ENCODE measurements at places on chromosomes 5 and 9. TPM values are rescaled to one million over a fixed set of nuclear protein-coding genes. Genes with fewer than 3 reads are reported as not detected.

The FCHO2 gene
- 47.7 TPM for total RNA-seq

The LHX2 gene
- not detected for total RNA-seq

The AUH gene
- 25.7 TPM for total RNA-seq

The KIF24 gene
- 0.78 TPM for total RNA-seq

GRCh38 chr5:27015758-27016157 is 22.6 kb downstream of the CDH9 start:
- no peak for DNase-seq

GRCh38 chr5:157574456-157575380 is 857 bp downstream of the ADAM19 start:
- DNase-seq: peak; percentile 86

GRCh38 chr5:138603249-138603920 is 28.2 kb upstream of the HSPA9 start:
- DNase-seq: no peak

GRCh38 chr5:54176066-54176830 is 134.1 kb downstream of the ARL15 start:
- DNase-seq: no peak

- no peak for DNase-seq
These were observed 847.3 kb downstream of the MAT2B start for GRCh38 chr5:164352695-164353094.

GRCh38 chr5:134874831-134875655 is 872 bp downstream of the TXNDC15 start:
- DNase-seq: peak; percentile 85

- no peak for DNase-seq
These were observed 176.0 kb upstream of the FREM1 start for GRCh38 chr9:15086156-15086763.

DNA sequence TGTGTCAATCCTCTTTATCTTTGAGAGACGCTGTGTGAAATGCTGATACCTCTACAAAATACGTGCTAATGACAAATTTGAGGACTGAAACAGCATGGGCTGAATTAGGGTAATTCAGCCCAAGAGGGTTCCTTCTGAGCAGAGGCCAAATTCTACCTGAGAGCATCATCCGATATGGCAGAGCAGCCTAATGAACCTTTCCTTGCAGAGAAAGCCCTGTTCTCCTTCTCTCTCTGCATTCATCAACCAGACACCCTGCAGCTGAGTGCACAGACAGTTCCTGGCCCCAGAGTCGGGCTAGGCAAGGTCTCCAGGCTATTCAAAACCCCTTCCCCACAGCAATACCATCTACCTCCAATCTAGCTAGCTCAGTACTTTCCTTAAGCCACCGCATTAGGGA is 77.9 kb downstream of the TRIM32 start:
- DNase-seq: no peak

DNA sequence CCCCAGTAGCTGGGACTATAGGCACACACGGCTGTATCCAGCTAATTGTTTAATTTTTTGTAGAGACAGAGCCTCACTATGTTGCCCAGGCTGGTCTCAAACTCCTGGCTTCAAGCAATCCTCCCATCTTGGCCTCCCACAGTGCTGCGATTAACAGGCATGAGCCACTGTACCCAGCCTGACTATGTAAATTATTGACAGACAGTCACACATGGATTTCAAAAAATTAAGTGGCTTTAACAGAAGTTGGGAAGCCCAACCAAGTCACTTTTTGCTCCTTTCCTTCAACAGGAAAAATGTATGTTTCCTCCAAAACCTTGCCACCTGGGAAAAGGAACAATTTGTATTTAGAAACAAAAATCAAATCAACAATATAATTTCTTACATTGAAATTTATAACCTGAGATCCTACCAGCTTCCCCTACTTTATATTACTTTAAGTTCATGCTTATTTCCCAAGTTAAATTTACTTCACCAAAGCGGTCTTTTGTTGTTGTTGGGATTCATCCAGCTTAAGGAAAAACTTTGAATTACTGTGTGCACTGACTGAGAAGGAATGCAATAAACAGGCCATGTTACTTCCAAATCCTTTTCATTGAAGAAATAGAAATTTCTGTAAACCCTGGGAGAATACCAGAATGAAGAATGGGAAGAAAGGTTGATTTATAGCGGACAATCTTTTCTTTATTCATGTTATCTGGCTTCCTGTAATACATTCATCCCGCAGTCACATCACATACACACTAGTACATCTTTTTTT is 8.6 kb downstream of the PCA3 start:
- no peak for DNase-seq

GRCh38 chr9:127817881-127818434 is 15.3 kb downstream of the FPGS start:
- DNase-seq: no peak

DNA sequence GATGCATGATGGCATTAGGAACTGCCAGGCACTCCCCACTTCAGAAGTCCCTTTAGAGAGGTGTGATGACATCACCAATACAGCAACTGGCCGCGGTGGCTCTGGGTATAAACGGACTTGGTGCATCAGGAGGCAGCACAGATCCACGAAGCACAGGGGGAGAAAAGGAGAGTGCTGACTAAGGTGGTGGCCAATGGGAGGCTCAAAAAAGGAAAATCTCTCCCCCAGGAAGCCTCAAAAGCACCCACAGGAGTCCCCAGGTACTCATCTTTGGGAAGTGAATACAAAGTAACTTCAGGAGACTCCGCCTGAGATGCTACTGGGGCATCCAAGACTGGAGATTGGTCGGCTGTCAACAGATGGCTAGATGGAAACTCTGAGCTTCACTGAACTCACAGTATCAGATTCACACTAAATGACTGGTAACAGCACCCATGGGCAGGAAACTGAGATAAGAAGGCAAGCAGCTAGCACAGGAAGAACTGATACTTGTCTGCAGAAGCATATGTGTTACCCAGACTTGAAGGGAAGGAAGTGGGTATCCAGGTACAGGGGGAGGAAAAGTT is 7.6 kb downstream of the TTC39B start:
- no peak for DNase-seq

DNA sequence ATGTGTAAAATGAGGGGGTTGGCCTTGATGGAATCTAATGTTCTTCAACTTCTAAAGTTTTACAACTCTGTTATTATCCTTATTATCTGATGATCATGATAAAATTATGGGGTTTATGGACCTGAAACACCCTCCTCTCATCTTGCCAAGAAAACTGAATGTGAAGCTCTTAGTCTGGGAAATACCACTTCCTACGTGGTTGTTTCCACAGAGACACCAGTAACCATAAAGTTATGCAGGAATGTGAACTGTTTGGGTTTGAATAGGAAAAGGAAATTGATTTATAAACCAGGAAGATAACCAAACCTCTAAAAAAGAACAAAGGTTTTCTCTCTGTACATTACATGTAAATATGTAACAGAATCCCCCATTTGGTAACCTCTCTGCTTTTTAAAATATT is 28.3 kb upstream of the RAI14 start:
- DNase-seq: no peak

DNA sequence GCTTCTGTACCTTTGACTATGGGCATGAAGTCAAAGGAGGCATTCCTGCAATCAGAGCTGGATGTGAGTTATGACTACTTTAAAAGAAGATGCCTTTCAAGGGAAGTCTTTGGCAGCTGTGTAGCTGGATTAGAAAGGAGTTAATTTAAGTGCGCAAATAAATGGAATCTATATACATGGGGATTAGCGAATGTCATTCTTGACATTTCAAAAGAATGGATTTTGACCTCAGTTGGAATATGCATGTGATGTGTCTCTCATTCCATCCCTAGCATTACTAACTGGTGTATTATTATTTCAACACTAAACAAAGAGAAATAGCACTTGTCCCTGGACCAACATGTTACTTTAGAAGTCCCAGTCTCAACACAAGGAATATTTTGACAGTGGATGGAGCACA is 359.6 kb upstream of the SLC24A2 start:
- no peak for DNase-seq

DNA sequence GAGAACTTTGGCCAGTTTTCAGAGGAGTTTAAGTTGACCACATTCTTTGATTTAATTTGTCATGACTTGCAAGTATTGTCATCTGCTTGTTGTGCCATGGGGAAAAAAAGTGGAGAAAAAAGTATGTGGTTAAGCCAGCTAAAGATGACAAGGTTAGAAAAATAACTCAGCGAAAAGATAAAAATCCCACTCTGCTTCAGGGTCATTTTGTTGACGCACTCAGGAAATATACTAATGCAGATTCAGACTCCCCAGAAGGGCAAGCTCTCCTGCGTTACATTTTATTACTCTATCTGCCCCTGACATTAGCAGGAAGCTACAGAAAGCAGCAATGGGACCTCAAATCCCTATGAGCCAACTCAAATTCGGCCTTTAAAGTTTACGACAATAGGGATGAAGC is 27.6 kb upstream of the TESK1 start:
- no peak for DNase-seq

GRCh38 chr5:6556089-6556801 is 76.6 kb downstream of the NSUN2 start:
- DNase-seq: peak; percentile 65

DNA sequence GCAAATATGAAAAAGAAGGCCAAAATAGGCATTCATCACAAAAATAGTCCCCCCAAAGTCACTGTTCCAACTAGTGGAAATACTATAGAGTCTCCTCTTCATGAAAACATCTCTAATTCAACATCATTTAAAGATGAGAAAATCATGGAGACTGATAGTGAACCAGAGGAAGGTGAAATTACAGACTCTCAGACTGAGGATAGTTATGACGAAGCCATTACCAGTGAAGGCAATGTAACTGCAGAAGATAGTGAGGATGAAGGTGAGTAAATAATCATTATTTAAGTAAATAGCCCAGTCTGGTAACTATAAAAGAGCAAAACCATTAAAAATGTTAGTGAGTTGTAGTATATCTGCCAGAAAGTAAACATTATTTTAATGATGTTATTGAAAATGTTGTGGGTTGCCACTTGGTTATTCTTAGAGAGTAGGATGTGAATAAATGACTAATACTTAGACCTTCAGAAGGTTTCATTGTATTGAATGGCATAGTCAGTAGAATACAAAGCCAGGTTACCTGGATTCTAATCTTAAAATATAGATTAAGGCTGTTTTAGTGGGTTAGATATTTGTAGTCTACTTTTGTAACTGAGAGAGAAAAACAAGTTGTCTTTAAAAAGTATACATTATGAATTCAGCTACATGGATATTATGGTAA is 16.3 kb downstream of the AGGF1 start:
- DNase-seq: no peak

- no peak for DNase-seq
These were observed 509.5 kb upstream of the PAPPA start for GRCh38 chr9:115643948-115644727.

DNA sequence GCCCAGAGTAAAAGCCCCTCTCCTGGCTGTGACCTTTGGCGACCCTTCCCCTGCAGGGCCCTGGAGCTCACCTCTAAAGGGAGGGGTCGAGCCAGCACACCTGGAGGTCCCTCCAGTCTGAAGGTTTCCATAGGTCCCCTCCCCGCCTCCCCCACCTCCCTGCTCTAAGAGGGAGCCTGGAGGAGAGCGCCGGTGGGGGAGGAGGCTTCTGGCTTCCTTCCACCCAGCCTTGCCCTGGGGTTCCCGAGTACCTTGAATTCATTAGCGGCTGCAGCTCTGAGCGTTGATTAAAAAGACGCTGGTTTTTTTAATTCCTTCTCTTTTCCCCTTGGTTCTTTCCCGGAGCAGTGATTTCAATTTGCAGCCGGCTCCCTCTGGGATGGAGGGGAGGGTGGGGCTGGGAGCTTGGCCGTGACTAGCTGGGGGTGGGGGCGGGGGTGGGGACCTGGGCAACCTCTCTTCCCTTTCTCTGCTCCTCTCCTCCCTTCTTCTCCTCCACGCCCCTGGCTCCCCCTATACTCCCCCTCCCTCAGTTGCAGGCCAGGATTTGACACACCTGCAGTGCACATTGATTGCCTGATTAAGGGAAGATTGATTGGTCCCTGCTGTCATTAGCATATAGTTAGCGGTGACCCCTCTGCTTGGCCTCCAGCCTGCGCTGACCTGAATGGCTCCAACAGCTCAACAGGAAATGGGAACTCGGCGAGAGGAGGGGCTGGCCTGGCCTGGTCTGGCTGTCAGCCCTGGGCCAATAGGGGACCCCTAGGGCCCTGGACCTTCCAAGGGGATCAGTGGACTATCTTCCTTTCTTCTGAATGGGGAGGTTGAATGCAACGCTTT is 67.5 kb upstream of the RAPGEF1 start:
- peak; percentile 20 for DNase-seq

GRCh38 chr5:22842574-22842973 is 10.6 kb downstream of the CDH12 start:
- DNase-seq: no peak

- DNase-seq: no peak
These were observed 21.1 kb upstream of the TMEM174 start for GRCh38 chr5:73151766-73152410.

- DNase-seq: no peak
These were observed 125.8 kb downstream of the ARRDC3 start for GRCh38 chr5:91257301-91257700.

- peak; percentile 85 for DNase-seq
These were observed 691 bp downstream of the FCHO2 start for GRCh38 chr5:72956324-72957140.

- no peak for DNase-seq
These were observed 178.8 kb downstream of the SNX18 start for GRCh38 chr5:54696346-54696745.

GRCh38 chr5:145971108-145971507 is 34.7 kb downstream of the SH3RF2 start:
- DNase-seq: no peak

DNA sequence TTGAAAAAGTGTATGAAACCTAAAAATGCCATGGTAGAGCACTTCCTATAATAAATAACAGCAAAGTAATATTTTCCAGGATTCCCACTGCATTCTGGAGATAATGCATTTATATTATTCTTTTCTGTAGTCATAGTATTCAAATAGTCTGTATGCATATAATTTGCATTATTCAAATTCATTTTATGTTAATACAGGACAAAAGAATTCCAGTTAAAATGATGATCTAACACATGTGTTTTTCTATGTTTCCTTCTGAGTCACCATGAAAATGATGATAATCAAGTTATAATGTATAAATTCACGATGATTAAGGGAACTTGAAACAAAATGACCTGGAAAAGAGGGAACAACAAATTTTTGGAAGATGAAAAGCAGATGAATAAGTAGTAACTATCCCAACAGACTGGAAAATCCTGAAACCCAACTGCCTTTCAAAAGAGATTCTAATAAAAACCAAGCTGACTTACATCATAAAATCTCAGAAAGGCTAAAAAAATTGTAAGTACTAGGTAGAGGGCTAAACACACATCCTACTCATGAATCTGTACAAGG is 358.6 kb upstream of the PAPPA start:
- DNase-seq: no peak

DNA sequence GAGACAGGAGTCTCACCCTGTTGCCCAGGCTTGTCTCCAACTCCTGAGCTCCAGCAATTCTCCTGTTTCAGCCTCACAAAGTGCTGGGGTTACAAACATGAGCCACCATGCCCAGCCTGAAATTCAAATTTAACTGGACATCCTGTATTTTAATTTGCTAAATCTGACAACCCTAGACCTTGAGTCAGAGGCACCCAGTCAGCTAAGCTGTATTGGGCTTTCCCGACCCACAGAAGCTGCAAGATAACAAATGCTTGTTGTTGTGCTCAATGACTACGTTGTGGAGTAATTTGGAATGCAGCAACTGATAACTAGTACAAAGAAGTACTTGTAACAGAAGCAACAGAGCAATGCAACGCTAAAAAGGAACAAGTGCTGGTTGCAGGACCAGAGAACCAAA is 533.1 kb downstream of the NTRK2 start:
- DNase-seq: no peak

All from aorta (tissue), 5 donors.